ENCODE measurements at places on chromosomes 6 and 20.

GRCh38 chr6:89566930-89567629 is 71.5 kb downstream of the LYRM2 start:
- DNase-seq, result no peak

GRCh38 chr6:111033628-111034289 is 51.9 kb downstream of the RPF2 start:
- no peak for DNase-seq

DNA sequence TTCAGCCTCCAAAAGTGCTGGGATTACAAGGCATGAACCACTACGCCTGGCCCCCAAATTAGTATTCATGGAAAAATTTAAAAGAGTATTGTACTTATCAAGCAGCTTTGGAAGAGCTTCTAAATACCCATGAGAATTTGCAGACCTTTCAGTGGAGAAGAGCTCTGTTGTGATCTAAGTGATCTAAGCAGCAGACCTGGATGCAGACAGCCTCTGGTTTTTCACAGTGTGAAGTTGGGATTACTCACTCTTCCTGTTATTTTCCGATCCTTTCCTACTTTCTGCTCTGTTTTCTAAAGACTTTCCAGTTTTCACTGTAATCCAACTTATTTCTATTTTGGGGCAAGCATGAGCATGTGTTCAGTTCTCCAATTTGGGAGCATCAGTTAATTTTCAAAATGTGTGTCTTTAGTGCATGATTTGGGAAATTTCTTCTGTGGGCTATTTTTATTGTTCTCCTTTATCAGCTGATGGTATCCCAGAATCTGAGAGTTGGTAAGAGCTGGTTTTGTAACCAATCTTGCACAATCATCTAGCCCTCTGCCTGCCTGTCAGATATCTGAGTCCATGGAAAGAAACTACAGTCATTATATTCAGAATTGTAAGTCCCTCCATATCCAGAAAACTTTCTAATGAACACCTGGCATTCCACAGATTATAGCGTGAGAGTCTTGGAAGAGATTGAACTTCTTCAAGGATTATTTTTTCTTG is 207.7 kb upstream of the DTNBP1 start:
- no peak for DNase-seq

- DNase-seq, result no peak
Observed at GRCh38 chr20:4025679-4026078, 10.3 kb upstream of the RNF24 start.

GRCh38 chr6:135875446-135875845 is 23.9 kb downstream of the PDE7B start:
- DNase-seq, result peak; percentile 77

DNA sequence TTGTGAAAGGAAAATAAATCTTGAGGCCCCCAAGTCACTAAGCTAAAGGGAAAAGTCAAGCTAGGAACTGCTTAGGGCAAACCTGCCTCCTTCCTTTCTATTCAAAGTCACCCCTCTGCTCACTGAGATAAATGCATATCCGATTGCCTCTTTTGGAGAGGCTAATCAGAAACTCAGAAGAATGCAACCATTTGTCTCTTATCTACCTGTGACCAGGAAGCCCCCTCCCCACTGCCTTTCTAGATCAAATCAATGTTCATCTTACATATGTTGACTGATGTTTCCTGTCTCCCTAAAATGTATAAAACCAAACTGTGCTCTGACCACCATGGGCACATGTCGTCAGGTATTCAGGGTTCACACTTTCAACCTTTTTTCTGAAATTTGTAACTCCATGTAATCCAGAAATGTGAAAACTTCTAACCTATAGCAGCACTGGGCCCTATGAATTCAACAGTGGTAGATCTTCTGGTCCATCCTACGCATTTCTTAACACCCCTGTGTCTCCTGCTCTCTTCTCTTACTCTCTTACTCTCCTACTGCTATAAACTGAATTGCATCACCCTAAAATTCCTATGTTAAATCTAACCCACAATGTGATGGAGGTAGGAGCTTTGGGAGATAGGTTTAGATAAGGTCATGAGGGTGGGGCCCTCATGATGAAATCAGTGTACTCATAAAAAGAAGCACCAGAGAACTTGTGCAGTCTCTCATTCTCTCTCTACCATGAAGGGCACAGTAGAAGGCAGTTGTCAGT is 89.3 kb downstream of the EPB41L2 start:
- no peak for DNase-seq

GRCh38 chr6:31581434-31582229 is 592 bp downstream of the LTB start:
- DNase-seq, result peak; percentile 34

DNA sequence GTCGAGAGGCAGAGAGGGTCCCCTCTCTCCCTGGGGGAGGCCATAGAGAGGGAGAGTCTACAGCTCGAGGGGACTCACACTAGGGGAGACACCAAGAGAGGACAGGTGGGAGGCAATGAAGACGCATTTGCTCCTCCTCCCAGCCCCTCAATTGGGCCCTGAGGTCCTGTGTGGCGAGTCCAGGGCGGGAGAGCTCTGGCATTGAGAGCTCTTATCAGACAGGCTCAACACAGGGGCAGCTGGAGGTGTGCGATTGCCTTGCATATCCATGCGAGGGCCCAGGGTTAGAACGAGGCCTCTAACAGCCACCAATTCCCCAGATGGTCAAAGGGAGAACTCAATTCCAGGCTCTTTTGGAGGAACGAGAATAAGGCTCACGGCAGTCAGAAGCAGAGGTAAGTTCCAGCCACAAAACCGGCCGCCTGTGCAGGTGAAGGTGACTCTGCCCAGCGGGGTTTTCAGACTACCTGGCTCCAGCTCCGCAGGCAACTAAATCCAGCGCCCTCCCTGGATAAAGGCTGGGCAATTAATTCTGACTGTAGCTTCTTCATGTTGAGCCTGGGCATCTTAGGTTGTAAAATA is 94.0 kb upstream of the MPC1 start:
- DNase-seq, result peak; percentile 25

GRCh38 chr6:69719602-69720193 is 77.1 kb downstream of the LMBRD1 start:
- DNase-seq, result peak; percentile 39

- DNase-seq, result no peak
Observed at GRCh38 chr6:340991-341827, 48.9 kb downstream of the DUSP22 start.

DNA sequence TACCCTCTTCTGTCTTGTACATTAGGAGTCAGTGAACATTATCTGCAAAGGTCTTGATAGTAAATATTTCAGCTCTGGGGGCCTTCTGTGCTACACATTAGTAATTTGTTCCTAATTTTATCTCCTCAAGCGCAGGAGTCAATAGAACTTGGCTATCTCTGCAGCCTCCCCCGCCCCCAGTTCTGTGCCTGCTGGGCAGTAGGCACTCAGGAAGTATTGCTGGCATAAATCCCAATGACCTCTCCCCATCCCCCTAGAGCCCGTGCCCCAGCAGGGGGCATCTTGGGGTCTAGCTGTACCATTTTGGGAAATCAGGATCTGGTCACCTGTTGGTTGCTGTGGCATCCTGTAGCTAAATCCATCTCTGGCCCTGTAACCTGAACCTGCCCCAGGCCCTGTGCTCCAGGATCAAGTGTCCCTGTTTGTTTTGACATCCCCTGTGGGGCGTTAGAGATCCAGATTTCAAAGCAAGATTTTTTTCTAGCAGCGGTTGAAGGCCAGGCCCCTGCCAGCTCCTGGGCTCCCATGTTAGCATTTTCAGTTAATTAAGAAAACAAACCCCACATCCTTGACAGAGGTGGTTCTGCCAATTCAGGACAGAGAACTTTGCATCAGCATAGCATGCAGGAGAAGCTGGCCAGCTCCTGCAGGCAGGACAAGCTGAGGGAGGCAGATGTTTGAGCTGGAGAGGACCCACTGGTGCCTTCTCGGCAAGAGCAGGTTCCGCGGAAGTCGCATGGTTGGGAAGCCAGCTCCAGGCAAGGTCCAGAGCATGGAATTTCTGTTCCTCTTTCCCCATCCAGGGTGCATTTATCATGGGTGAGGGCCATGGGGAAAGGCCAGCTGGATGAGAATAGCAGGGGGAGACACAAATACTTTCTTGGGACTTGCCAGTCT is 32.1 kb downstream of the DAAM2 start:
- DNase-seq, result no peak

- DNase-seq, result no peak
Observed at GRCh38 chr20:33850159-33850558, 39.0 kb downstream of the CHMP4B start.

DNA sequence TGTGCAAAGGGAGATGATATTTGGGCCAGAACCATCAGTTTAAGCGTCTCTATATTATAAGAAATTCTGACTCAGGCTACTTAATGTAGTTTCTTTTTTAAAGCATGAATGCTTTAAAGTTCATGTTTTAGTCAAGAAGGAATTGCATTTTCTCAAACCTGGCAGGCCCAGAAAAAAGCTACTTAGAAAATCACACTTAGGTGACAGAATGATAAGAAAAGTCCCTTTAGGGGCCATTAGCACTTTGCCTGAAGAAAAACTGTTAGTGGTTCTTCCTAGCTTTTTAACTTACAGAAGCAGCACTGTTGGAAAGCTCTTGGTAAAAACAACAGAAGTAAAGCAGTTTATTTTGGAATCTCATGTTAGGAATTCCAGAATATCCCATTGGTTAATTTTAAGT is 387.8 kb downstream of the PLCB1 start:
- DNase-seq, result no peak

GRCh38 chr6:158110986-158111385 is 57.1 kb downstream of the SERAC1 start:
- DNase-seq, result no peak

DNA sequence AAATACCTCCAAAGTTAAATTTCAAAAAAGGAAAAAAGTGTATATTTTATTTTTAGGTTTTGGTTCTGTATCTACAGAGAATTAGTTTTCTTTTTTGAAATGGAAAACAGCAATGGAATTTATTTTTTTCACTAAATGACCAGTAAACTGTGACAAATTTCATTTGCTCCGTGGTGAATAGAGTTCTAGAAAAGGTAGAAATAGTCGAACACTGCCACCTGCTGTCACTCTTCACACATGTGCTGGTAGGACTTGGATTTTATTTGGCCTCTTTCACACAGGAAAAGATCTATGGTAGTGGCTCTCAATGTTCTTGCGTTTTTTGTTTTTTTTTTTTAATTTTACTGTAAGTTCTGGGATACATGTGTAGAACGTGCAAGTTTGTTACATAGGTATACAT is 312.5 kb downstream of the EYA4 start:
- peak; percentile 83 for DNase-seq

DNA sequence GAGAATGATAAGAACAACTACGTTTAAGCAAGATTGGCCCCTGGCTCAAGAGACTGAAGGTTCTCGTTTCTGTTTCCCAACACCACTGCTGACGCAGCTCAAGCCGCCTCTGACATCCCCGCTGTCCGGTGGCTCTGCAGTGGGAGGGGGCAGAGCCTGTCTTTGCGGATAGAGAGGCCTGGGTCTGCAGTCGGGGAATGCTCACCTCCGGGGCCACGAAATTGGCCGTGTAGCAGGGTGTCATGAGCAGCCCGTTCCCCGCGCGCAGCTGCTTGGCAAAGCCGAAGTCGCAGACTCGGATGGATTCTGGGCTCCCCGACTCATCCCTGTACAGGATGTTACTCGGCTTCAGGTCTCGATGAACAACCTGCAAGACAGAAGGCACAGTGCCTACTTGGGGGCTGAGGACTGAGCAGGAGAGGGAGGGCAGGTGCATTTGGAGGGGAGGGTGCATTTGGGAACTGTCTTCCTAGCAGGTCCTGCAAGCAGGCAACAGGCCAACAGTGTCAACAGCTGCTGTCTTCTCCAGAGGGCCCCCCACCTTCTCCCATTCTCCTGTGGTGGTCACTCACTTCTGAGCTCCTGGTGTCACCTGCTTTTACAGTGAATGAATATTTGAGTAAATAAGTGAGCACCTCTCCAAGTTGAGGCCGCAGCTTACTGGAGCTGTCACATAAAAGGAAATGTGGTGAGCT is 40.5 kb upstream of the MPC1 start:
- DNase-seq, result no peak

GRCh38 chr6:112016320-112016719 is 37.6 kb upstream of the CCN6 start:
- DNase-seq, result no peak

- no peak for DNase-seq
Observed at GRCh38 chr6:161636882-161637430, 363.1 kb upstream of the AGPAT4 start.

- no peak for DNase-seq
Observed at GRCh38 chr20:32206760-32207625, 550 bp downstream of the PLAGL2 start.

GRCh38 chr20:61940976-61941720 is 124.5 kb downstream of the TAF4 start:
- no peak for DNase-seq

GRCh38 chr6:16157909-16158308 is 29.0 kb downstream of the MYLIP start:
- no peak for DNase-seq

GRCh38 chr6:146642921-146643320 is 44.1 kb downstream of the ADGB start:
- no peak for DNase-seq

- DNase-seq, result no peak
Observed at GRCh38 chr6:79686707-79687309, 55.7 kb downstream of the SH3BGRL2 start.

- DNase-seq, result peak; percentile 60
Observed at GRCh38 chr6:89082486-89082891, 1.9 kb downstream of the PNRC1 start.

DNA sequence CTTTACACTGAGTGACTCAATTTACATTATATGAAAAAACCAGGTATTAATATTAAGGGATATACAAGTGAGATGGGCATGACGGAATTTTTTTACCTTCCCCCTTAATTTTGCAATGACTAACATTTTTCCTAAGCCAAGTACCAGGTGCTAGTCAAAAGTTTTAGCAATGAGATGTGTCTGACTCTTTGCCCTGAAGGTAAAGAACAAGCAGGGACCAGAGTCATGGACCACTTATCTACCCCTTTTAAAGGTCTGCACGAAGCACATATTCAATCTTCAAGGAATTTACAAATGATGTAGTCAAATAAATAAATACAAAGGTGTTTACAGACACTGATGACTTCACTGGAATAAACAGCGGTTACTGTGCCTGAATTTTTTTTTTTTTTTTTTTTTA is 1.4 kb downstream of the GLO1 start:
- DNase-seq, result no peak

GRCh38 chr20:8152847-8153246 is 20.8 kb downstream of the PLCB1 start:
- no peak for DNase-seq

GRCh38 chr6:26118999-26119398 is 31.8 kb downstream of the HFE start:
- DNase-seq, result peak; percentile 94

DNA sequence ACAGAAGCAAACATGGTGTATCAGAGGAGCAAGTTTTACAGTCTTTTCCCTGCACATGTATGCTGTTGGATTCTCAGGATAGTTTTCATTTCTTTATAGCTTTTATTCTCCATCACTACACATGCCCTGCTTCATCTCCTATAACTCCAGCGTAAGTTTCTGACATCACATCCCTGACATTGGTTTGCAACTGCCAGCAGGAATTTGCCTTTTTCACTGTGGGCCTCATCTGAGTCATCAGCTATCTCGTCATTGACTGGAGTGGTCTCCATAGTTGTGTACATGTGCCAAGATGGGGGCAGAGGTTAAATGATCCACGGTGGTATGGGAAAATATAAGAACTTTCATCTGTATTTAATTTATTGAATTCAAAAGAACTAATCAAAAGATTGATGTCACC is 96.7 kb downstream of the SLX4IP start:
- peak; percentile 62 for DNase-seq

All from cardiac muscle cell (in vitro differentiated cells and primary cell).